ENCODE measurements at places on chromosomes 6 and 20. TPM values are rescaled to one million over a fixed set of nuclear protein-coding genes. Genes with fewer than 3 reads are reported as not detected.

Gene CLIC5
- total RNA-seq = 0.20 TPM

Gene BPIFB2
- total RNA-seq = not detected

Gene PTK6
- total RNA-seq = not detected

Gene BACH2
- total RNA-seq = 13.1 TPM

Gene PRSS35
- 3.9 TPM for total RNA-seq

Gene CSNK2A1
- total RNA-seq = 227 TPM

Gene NTSR1
- total RNA-seq = not detected

Gene SAPCD1
- 25.1 TPM for total RNA-seq

Gene FKBP1C
- total RNA-seq = 1.5 TPM

Gene FNDC1
- total RNA-seq = 0.09 TPM

Gene LPA
- 0.43 TPM for total RNA-seq

Gene MATN4
- not detected for total RNA-seq

Gene IYD
- not detected for total RNA-seq

Gene RAB32
- 23.8 TPM for total RNA-seq

Gene PRSS16
- 0.57 TPM for total RNA-seq

Gene SDCBP2
- 1.6 TPM for total RNA-seq

Gene CST1
- not detected for total RNA-seq

Gene GRM1
- 0.63 TPM for total RNA-seq

Gene HLA-G
- not detected for total RNA-seq

Gene CYP21A2
- total RNA-seq = 0.23 TPM

Gene DTD1
- 73.4 TPM for total RNA-seq

Gene SNX14
- 56.4 TPM for total RNA-seq

Gene HAO1
- not detected for total RNA-seq

Gene SPEF1
- 0.54 TPM for total RNA-seq
